ENCODE measurements at places on chromosomes 12 and 14. TPM values are rescaled to one million over a fixed set of nuclear protein-coding genes. Genes with fewer than 3 reads are reported as not detected.

PPP4R4 gene
- 6.1 TPM for total RNA-seq

GRCh38 chr12:121796855-121797751 lies 3.6 kb upstream of the RHOF start:
- DNase-seq: no peak

TPPP2 gene
- total RNA-seq: not detected

GRCh38 chr12:16165506-16165905 lies 112.0 kb downstream of the SLC15A5 start:
- DNase-seq: no peak

GRCh38 chr12:71999795-72000194 lies 61.1 kb downstream of the TPH2 start:
- no peak for DNase-seq

- DNase-seq: no peak
Measured at GRCh38 chr14:91108941-91109611, 4.8 kb upstream of the DGLUCY start.

- no peak for DNase-seq
Measured at GRCh38 chr12:41967668-41968500, 176.8 kb downstream of the GXYLT1 start.

GRCh38 chr14:50340963-50341362 lies 28.8 kb downstream of the DMAC2L start:
- no peak for DNase-seq

GRCh38 chr12:105935106-105935505 lies 203.6 kb downstream of the NUAK1 start:
- no peak for DNase-seq

ZCCHC8 gene
- total RNA-seq: 28.2 TPM

GRCh38 chr14:67645414-67645813 lies 25.7 kb downstream of the ARG2 start:
- no peak for DNase-seq

GRCh38 chr14:103022002-103022684 lies 35.2 kb downstream of the CDC42BPB start:
- no peak for DNase-seq

IFNG-AS1 gene
- total RNA-seq: not detected

DNA sequence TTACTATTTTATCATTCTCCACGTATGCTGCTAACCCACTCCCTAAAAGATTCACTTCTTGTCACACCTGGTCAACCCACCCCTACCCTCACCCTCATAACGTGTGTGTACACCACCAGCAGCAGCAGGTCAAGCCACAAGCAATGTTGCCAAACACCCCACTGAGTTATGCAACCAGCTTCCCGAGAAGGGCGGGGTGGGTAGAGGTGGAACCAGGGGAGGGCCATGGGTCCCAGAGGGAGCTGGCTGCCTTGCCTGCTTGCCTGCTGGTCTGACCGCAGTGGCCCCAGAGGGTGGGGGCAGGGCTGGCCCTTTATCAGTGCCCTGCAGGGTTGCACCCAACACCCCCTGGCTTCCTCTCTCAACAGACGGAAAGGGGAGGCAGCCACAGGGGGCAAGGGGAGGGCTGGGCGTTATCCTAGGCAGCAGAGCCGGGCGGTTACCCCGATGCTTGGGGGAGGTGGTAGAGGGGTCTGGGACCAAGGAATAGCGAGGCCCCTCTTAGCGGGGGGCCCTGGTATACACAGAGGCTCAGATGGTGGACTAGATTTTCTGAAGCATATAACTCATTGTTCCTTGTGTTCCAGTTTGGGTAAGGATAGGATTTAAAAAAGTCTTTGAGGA lies 3.5 kb upstream of the NFE2 start:
- DNase-seq: no peak

DNA sequence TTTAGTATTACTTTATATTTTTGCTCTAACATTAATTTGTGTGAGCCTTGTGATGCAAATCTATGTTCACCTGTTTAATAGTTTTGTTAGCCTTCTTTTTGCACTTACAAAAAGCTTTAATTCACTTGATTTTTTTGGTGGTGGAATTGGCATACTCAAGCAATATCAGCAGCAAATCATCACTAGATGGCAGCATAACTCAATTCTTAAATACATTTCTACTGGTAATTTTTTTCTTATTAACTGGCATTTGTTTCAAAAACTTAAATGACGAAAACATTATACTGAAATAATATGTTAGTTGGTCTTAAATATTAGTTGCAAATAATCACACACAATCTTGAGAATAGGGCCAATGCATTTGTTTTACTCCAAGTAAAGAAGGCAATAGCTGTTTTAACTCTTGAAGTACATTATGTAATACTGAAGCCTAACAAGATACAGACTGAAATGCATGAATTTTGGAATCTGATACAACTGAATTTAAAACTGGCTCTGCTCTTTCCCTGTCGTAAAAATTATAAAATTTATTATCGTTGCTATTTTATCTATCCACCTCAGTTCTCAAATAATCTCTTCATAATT lies 151.5 kb downstream of the ATXN7L3B start:
- no peak for DNase-seq

DNA sequence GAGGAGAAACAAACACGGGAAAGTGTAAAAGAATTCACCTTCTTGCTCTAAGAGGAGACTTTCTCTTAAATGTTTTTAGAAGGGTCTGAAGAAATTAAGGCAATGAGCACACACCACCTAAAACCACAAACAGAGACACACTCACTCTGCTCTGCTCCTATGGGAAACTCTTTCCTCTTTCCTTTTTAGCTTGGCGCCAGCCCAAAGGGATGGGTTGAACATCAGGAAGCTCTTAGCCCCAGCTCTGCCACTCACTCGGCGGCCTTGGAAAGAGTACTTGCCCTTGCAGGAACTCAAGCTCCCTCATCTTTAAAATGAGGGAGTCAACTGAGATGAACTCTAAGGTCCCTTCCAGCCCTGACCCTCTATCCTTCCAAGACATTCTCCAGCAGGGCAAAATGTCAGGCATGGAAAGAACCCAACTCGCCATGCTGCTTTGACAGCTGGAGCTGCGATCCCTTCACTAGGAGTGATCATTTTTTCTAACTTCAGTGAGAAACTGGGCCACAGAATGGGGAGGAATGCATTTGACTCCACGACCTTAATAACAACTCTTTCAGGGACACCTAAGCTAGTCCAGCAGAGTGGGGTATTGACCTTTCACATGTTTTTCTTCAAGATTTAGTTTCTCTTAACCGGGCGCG lies 980 bp upstream of the RNASE8 start:
- DNase-seq: no peak

DNA sequence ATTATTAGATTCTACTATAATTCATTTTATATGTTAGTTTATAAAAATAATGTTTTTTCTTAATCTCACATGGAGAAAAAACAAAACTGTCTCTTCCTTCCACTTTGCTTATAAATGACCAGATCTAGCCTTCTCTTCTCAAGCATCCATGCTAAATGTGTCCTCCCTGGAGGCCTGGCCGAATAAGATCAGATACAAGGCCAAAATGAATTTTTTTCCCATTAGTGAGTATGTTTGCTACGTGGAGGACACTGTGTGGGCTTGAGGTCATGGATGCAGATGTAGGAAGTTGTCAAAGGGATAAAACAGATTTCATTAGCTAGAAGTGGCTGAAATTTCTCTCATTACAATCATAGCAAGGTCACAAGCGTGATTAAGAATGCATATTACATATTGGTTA lies 1244.9 kb upstream of the SEL1L start:
- no peak for DNase-seq

RASSF9 gene
- total RNA-seq: 1.7 TPM

GRCh38 chr14:37284760-37285159 lies 87.0 kb downstream of the MIPOL1 start:
- DNase-seq: no peak

DNA sequence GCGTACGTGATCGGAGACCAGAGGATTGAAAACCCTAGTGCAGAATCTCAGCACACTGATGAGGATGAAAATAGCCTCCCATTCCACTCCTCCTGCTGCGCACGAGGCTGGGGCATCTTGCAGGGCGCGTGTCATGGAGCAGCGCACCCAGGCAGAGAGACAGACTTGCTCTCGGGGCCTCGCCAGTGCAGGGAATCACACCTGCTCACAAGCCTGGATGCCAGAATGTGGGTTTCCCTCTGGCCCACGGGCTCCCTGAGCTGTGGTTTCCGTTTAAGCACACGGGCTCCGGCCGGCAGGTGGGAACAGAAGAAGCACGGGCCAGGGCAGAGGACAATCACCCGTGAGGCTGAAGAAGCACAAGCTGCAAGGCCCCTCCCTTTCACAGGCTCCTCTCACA lies 2.0 kb downstream of the FGF6 start:
- no peak for DNase-seq

GRCh38 chr14:77151918-77152588 lies 10.5 kb upstream of the ZDHHC22 start:
- no peak for DNase-seq

GRCh38 chr12:49698619-49699545 lies 8.3 kb downstream of the FMNL3 start:
- DNase-seq: no peak

DNA sequence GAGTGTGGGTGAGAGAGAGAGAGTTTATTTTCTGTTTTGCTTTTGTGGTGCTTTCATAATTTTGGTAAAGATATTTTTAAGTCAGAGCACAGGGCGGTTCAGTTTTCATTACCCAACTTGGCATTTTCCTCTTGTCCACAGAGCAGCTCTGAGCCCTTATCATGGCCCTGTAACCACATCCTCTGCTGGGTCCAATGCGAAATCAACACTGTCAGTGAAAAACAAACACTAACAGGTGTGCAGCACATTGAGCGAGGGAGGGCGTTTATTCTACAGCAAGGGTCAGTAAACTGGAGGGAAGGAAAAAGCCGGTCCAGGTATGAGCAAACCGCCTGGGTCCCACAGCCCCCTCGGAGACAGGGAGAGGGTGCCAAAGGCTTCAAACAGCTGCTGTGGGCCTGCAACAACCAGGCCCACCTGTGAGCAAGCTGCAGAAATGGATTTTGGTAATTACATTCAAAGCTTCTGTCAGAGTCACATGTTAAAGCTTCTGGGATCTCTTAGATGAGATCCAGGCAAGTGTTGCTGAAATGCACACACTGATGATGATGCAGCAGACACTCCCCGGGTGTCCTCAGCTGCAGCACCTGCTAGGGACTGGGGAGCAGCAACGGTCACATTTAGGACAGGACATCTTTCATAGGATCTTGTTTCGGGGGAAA lies 132.7 kb upstream of the DYRK2 start:
- DNase-seq: no peak

KRT79 gene
- total RNA-seq: 1.7 TPM

AMDHD1 gene
- total RNA-seq: 0.49 TPM

GRCh38 chr14:103385929-103386712 lies 906 bp downstream of the MARK3 start:
- DNase-seq: no peak

DNA sequence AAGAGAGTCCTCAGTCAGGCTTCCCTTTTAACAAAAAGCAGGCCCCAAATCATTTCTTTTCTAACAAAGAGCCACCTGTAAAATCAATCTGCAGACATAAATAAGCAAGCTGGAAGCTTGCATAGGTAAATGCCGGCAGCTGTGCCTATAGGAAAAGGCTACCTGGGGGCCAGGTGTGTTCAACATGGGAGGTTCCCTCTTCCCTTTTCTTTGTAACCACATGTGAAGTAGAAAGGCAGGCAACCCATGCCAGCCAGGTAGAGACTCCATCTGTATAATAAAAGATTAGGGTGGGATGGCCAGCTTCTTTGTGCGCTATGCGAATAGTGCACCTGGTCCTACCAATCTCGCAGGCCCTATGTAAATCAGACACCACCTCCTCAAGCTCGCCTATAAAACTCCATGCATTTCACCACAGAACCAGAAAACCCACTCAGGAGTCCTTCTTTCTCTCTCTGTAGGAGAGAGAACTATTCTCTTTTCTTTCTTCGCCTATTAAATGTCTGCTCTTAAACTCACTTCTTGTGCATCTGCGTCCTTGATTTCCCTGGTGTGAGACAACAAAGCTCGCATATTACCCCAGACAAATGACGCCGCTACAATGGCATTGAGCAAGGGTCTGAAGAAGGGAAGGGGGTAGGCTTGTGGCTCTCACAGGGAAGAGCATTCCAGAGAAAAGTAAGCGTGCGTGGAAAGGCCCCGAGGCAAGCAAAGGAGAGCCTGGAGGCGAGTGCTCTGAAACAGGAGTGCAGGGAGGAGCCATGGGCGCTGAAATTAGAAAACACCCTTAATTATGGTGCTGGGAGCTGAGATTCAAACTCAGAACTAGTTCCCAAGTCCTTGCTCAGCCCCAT lies 67.2 kb downstream of the TTC9 start:
- no peak for DNase-seq

DNA sequence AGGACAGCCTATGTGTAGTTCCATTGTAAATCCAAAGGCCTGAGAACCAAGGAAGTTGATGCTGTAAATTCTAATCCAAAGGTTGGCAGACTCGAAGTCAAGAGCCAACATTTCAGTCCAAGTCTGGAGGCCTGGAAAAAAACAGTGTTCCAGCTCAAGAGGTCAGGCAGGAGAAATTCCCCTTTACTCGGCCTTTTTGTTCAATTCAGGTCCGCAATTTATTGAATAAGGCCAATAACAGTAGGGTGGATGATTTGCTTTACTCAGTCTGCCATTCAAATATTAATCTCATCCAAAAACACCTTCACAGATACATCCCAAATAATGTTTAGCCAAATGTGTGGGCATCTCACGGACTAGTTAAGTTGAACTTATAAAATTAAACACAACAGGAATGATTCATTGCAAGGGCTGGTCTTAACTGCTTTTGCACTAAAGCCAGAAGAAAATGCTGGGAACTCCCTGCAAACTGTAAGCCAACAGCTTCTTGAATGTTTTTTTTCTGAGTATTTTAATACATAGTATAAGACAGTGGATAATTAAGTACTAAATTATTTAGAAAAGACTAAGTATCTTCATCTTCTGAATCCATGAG lies 197.4 kb upstream of the GARIN6 start:
- DNase-seq: no peak

NKX2-8 gene
- total RNA-seq: not detected

GRCh38 chr12:100234166-100234565 lies 32.7 kb downstream of the DEPDC4 start:
- DNase-seq: no peak

BICDL1 gene
- total RNA-seq: 71.2 TPM

DNA sequence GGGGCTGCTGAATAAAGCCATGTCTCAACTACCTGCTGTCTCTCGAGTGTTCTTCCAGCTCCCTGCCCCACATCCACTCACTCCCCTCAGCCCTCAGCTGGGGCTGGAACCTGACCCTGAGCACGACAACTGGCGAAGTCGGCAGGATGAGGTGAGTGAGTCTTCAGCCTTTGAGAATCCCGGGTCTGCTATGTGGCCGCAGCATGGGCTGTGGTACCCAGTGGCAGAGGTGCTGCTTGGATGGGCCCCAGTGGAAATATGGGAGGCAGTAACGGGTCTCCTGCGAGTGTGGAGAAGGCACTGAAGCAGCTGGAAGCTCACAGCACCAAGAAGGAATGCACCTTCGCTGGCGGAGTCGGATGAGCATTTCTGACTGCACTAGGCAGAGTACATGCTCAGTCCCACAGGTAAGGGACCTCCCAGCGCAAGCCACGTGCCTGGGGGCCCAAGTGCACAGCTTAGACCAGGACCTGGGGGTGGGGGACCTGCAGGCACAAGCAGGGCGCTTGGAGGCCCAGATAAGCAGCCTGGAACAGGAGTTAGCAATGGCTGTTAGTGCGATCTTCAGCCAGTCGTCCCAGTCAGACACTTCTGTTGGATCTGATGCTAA lies 95.5 kb upstream of the TMPO start:
- no peak for DNase-seq

- DNase-seq: no peak
Measured at GRCh38 chr14:105902131-105902898, 375.9 kb downstream of the TMEM121 start.

TEAD4 gene
- total RNA-seq: 18.7 TPM

ZC2HC1C gene
- not detected for total RNA-seq

LRTM2 gene
- not detected for total RNA-seq

GRCh38 chr14:58947156-58947555 lies 241.3 kb upstream of the DAAM1 start:
- DNase-seq: no peak

- DNase-seq: no peak
Measured at GRCh38 chr12:4894019-4894418, 15.7 kb upstream of the KCNA1 start.
